Effector memory CD4-positive, alpha-beta T cell (primary cell): ENCODE measurements at places on chromosomes 12 and 14.

DNA sequence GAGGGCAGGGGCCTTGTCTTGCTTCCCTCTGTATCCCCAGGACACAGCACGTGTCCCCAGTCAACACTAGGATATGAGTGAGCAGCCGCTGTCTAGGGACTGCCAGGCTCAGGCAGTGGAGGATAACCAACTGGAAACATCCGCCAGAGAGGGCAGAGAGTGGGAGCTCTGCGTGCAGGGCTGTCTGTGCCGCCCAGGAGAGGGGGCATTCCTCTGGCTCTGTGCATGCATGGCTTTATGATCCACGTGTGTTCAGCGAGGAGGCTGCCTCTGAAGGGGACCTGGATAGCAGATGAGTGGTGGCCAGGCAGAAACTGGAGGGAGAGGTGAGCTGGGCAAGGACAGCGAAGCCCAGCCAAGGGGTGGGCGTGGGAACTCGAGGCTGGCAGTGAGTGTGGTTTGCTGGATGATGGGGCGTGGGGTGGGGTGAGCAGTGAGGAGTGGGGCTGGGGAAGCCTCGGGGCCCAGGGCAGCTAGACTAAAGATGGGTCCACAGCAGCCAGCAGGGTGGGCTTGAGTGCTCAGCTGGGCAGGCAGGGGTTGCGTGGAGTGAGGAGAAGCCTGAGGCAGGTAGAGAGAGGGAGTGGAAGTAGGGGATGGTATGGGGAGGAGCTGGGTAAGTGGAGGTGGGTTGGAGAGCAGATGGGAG is 72.9 kb downstream of the PRIMA1 start:
- DNase-seq, result no peak
- H3K4me1 ChIP-seq, result no peaks in the 10 kb centered on the region
- peaks cover 5% of the 10 kb centered on the region for H3K27me3 ChIP-seq
- H3K4me3 ChIP-seq, result no peak overlapping the region
- H3K27ac ChIP-seq, result no peak overlapping the region
- H3K36me3 ChIP-seq, result no peaks in the 10 kb centered on the region

DNA sequence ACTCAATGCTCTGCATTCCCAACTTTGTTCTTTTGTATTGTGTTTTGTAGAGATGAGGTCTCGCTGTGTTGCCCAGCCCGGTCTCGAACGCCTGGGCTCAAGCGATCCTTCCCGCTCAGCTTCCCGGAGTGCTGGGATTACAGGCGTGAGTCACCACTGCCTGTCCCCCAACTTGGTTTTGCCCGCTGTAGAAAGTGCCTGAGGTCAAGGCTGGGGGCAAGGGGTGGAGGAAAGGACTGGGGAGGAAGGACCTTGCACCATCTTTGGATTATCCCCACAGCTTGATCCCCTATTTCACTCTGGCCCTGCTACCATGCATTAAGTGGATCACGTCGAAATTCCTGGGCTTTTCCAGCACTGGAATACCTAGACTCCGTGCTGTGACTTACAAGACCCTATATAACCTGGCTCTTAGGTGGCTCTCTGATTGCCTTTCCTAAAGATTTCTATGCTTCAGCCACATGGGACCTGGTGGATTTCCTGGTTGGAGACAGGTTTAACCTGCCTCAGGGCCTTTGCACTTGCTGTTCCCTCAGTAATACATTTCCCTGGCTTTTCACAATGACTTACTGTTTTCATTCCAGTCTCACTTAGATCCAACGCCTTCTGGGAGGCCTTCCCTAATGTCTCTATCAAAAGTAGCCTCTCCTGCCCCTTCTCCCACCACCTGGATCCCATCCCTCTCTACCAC is 608 bp upstream of the PIANP start:
- no peaks in the 10 kb centered on the region for H3K36me3 ChIP-seq
- peaks cover 17% of the 10 kb centered on the region for H3K4me1 ChIP-seq
- H3K4me3 ChIP-seq, result peak overlapping the region; percentile 44
- H3K27me3 ChIP-seq, result peaks cover 15% of the 10 kb centered on the region

DNA sequence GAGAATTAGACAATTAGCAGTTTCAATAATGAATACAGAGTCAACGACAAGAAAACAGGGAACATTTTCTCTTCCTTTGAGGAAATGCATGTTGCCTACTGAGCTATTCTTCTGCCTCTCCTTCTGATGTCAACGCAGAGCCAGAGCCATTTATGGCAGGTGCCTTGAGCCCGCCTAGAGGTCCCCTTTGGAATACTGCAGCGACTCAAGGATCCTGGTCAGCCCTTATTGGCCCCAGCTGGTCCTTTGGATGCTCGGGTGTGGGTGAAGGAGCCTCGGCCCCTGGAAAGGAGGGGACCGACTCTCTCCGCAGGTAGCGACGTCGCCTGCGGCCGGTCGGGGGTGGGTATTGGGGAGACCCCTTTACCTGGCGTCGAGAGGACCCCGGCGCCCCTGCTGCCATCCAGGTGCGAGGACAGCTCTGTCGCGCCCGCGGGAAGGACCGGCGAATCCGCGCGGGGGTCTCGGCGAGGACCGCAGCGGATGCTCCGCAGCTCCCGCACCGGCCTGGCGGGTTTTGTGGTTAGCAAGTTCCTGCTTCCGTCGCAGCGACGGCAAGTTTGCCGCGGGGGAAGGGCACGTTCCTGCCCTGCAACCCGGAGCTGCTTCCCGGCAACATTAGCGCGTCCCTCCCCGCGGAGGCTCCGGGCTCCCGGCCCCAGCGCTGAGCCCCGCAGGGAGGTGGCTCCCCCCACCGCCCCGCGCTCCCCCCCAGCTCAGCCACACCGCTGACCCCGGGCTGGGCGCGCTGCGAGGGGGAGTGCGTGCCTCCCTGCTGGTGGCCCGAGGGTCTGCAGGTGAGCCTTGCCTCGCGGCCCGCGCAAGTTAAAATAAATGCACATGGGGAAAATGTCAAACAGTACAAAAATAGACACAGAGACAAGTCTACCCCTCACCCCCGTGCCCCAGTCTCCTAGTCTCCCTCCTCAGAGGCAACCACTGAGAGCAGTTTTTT is at the start of gene MANSC1:
Gene MANSC1, minus strand, starts transcription at position 532 of the 955 bp plus-strand sequence. CDS start 6,928 bp downstream, outside the sequence.
- peak within 1 kb of the TSS; percentile 57 for H3K27ac ChIP-seq
- H3K36me3 ChIP-seq, result no peaks in the 10 kb centered on the region
- no peaks in the 10 kb centered on the region for H3K27me3 ChIP-seq
- peaks cover 11% of the 10 kb centered on the region for H3K4me1 ChIP-seq
- peak; percentile 11 for DNase-seq

DNA sequence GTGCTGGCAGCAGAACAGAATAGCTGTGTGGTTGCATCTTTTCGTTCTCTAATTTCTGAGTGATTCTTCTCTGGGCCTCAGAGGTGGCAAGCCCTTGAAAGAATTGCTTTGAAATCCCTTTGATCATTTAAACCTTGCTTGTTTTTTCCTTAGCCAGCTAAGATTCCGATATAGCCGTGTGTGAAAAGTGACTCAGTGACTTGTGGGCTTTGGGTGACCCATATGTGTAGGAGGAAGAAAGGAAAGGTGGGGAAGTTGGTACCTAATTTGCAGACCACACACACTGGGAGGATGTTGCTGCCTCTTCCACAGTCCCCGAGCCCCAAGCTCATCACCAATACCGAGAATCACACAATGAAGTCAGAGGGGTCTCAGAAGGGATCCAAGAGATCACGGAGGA is 18.8 kb downstream of the SLC24A4 start:
- H3K4me3 ChIP-seq, result no peak overlapping the region
- no peaks in the 10 kb centered on the region for H3K36me3 ChIP-seq
- no peaks in the 10 kb centered on the region for H3K4me1 ChIP-seq
- no peak overlapping the region for H3K27ac ChIP-seq
- DNase-seq, result no peak

- no peaks in the 10 kb centered on the region for H3K4me1 ChIP-seq
- no peaks in the 10 kb centered on the region for H3K27me3 ChIP-seq
- no peak overlapping the region for H3K4me3 ChIP-seq
Measured at GRCh38 chr12:61869796-61870195, 390.4 kb upstream of the USP15 start.

GRCh38 chr14:72574715-72575114 is 319.2 kb downstream of the DPF3 start:
- DNase-seq, result no peak
- no peaks in the 10 kb centered on the region for H3K4me1 ChIP-seq
- H3K27me3 ChIP-seq, result no peaks in the 10 kb centered on the region
- no peaks in the 10 kb centered on the region for H3K36me3 ChIP-seq

DNA sequence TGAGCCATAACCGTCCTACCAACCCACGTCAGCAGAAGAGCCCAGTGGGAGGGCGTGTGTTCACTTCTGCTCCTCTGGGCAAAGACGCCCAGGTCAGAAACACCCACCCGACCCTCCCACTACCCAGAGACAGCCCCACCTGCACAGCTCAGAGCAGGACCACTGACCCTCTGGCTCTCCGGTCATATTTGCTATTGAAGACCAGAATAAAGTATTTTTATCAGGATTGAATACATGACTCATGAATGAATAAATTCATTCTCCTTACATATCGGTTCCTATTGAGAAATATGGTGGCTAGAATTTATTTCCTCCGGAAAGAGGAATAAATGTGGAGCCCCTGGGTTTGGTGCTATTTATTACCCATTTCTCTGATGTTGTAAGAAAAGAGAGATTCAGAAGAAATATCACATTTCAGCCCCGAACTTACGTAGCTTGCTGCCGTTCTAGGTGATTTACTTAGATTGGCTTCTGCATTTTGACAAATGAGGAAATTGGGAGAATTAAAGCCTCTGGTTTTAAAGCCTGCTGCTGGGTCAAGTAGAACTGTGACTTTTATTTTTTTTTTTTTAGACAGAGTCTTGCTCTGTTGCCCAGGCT is 36.4 kb upstream of the P2RX7 start:
- H3K27me3 ChIP-seq, result no peaks in the 10 kb centered on the region
- DNase-seq, result no peak
- H3K27ac ChIP-seq, result no peak overlapping the region
- H3K36me3 ChIP-seq, result no peaks in the 10 kb centered on the region
- peaks cover 17% of the 10 kb centered on the region for H3K4me1 ChIP-seq

- no peaks in the 10 kb centered on the region for H3K36me3 ChIP-seq
- no peaks in the 10 kb centered on the region for H3K27me3 ChIP-seq
- H3K4me1 ChIP-seq, result no peaks in the 10 kb centered on the region
Measured at GRCh38 chr12:109815757-109816617, 17.2 kb downstream of the TRPV4 start.

DNA sequence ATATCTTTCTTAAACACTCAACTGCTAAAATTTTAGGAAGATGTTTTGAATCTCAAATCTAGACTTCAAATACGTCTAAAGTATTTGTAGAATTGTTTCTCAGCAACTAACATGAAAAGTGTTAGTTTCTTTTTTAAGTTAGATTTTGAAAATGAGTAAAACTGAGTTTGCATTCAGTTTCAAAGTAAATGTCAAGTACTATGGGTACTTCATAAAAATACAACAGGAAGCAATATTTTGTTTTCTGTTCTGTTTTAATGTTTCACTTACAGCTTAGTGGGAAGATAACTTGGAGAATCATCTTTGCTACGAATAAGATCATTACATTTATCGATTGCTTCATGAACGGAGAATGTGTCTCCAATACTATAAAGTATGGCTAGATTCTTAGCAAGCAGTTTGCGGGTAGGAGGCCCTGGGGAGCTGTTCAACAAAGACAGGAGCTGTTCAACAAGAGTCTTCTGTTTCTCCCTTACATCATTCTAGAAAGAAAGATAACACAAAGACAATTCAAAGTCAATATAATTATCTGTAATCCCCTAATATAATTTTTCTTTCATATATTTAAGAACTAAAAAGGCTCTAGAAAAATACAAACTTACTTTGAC is 20.2 kb downstream of the HEATR5A start:
- H3K4me1 ChIP-seq, result no peaks in the 10 kb centered on the region
- H3K4me3 ChIP-seq, result no peak overlapping the region
- H3K27me3 ChIP-seq, result no peaks in the 10 kb centered on the region

DNA sequence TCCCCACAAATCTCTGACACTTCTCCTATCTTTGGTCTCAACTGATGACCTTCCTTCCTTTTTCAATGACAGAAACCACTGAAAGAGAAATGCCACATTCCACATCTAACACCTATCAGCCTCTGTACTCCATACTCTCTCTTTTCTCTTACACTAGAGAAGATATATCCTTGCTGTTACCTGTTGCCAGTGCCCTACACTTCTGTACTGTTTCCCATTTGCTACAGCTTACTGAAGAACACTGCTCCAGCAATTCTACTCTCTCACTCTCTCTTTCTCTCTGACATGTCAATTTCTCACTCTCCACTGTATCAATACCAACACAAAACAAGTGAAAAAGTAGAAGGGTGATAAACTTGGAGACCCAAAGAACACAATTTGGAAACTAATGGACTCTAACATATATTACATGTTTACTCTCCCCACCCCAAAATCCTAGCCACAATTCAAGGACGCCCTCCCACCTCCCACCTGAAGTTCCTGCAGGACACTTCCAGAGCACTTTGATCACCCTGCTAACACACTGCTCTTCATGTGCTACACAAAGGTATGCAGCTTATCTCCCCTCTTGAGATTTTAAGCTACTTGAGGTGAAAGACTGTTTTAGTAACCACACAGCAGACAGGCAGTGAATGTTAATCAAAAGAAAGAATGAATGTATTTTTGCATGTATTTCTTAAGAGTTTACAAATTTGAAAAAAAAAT is 95.0 kb downstream of the MED13L start:
- H3K27ac ChIP-seq, result no peak overlapping the region
- DNase-seq, result no peak
- H3K36me3 ChIP-seq, result no peaks in the 10 kb centered on the region

DNA sequence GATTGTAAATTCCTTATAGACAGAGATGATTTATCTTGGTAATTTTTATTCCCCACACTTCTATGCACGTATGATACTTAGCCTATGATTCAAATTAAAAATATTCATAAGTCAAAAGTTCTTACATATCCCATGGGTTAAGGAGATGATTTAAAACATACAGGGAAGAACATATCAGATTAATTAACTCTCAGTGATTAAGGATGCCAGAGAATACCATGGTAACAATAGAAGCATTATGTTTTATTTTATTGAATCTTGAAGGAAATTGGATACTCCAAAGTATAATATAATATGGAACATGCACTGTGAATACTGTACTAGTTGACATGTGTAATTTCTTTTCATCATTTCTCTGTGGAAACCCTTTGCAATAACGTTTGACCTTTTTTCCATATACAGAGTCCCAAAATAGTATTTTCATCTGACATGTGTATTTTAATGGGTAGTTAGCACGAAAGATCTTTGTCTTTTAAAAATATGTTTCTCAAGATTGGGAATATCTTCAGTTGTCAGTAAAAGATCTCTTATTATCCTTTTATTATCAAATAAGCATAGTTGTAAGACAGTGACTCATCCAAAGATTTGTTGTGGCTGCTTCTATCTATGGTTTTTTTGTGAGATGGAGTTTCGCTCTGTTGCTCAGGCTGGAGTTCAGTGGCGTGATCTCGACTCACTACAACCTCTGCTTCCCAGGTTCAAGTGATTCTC is 166.7 kb downstream of the RAD51B start:
- H3K36me3 ChIP-seq, result no peaks in the 10 kb centered on the region
- DNase-seq, result no peak
- no peak overlapping the region for H3K27ac ChIP-seq
- no peaks in the 10 kb centered on the region for H3K27me3 ChIP-seq
- no peak overlapping the region for H3K4me3 ChIP-seq

GRCh38 chr12:54038284-54038870 is 5.5 kb downstream of the HOXC5 start:
- no peak overlapping the region for H3K4me3 ChIP-seq
- no peak for DNase-seq
- H3K36me3 ChIP-seq, result no peaks in the 10 kb centered on the region
- no peak overlapping the region for H3K27ac ChIP-seq
- peaks cover 10% of the 10 kb centered on the region for H3K4me1 ChIP-seq
